Right atrium auricular region (tissue), 2 donors: ENCODE measurements at places on chromosomes 2 and 18.

DNA sequence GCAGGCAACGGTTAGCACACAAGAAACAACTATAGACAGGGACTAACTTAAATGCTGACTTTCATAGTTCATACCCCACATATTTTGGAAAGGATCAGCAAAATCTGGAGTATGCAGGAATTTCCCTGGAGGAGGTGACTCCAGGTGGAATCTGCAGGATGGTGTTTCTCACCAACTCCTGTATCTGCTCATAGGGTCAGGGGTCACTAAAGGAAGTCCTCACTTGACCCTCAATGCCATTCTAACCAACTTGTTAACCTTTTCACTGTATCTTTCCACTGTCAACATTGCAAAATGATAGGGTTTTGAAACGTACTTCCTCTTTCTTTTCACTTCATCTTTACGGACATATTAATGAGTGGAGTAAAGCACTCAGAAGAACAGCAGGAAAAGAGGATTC is 207.0 kb upstream of the CXCR4 start:
- no peak overlapping the region for H3K4me3 ChIP-seq
- no peaks in the 10 kb centered on the region for H3K36me3 ChIP-seq
- no peak for DNase-seq
- no peaks in the 10 kb centered on the region for H3K4me1 ChIP-seq

DNA sequence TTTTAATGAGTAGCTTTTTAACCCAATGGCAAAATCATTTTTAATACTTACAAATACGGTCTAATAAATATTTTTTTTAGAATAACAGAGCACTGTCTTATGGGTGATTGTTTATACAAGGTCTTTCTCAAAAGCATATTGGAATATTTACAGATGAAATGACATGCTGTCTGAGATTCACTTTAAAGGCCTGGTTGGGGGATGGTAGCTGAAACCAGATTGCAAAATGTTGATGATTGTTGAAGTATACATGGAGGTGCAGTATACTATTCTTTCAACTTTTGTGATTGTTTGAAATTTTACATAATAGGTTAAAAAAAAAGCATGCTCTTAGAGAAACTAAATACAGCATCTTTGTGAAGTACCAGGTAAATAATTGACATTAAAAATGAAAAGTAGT is 111.2 kb downstream of the FMNL2 start:
- H3K4me1 ChIP-seq = peaks cover 23% of the 10 kb centered on the region
- H3K27ac ChIP-seq = peak overlapping the region; percentile 55
- no peaks in the 10 kb centered on the region for H3K36me3 ChIP-seq
- DNase-seq = no peak
- H3K27me3 ChIP-seq = no peaks in the 10 kb centered on the region
- H3K4me3 ChIP-seq = no peak overlapping the region

DNA sequence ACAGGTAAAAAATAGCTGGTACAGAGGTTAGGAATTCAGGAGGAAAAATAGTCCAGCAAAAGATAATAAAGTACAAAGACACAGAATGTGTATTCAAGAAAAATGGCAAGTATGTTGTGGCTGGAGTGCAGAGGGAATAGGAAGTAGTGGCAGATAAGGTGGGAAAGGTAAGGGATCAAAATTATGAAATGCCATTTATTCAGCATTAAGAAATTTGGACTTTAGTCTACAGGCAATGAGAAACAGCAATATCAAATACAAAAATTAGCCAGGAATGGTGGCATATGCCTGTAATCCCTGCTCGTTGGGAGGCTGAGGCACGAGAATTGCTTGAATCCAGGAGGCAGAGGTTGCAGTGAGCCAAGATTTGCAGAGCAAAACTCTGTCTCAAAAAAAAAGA is 10.3 kb downstream of the MMADHC start:
- peaks cover 64% of the 10 kb centered on the region for H3K36me3 ChIP-seq
- no peak overlapping the region for H3K4me3 ChIP-seq
- no peak for DNase-seq
- peaks cover 21% of the 10 kb centered on the region for H3K4me1 ChIP-seq

DNA sequence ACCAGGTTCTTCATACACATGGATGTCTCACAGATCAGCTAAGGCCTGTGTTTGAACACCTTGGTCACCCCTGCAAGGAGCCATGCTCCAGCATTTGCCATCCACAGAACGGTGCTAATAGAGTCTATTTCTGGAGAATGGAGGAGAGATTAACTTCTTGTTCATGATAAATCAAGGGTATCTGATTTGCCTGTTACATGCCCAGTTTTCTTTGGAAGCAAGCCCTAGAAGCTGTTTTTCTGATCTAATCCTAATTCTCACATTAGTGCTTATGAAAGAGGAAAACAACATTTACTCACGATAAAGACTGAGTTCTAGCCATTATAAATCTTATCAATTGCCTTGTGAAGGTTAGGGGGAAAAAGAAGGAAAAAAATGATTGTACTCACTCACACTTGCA is 119.6 kb upstream of the DTNA start:
- H3K27me3 ChIP-seq = no peaks in the 10 kb centered on the region
- H3K4me1 ChIP-seq = no peaks in the 10 kb centered on the region
- H3K27ac ChIP-seq = peak overlapping the region; percentile 84
- no peak for DNase-seq
- no peak overlapping the region for H3K4me3 ChIP-seq

GRCh38 chr2:186559848-186560247 is 30.0 kb upstream of the ITGAV start:
- H3K4me3 ChIP-seq = no peak overlapping the region
- H3K36me3 ChIP-seq = no peaks in the 10 kb centered on the region
- H3K27me3 ChIP-seq = no peaks in the 10 kb centered on the region
- no peak for DNase-seq
- no peak overlapping the region for H3K27ac ChIP-seq

DNA sequence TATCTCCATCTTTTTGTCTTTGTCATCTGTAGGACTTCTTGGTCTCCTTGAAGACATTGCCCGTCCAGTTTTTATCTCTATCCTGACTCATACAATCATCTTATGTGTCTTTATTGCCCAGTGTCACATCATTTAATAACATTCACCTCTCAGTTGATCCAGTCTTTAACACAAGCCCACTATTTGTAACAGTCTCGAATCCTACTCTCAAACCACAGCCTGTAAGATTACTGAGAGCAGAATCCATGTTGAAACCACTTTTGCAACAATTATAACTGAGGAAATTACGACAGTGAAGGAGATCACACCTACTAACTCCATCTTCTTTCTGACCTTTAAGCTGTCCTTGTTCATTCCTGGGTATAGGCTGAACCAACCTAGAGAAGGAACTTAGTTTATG is 1206.0 kb upstream of the ZEB2 start:
- H3K27ac ChIP-seq = no peak overlapping the region
- H3K27me3 ChIP-seq = no peaks in the 10 kb centered on the region
- no peaks in the 10 kb centered on the region for H3K36me3 ChIP-seq
- no peaks in the 10 kb centered on the region for H3K4me1 ChIP-seq
- no peak for DNase-seq

- no peaks in the 10 kb centered on the region for H3K36me3 ChIP-seq
- peak; percentile 34 for DNase-seq
- no peak overlapping the region for H3K4me3 ChIP-seq
- H3K27ac ChIP-seq = no peak overlapping the region
- no peaks in the 10 kb centered on the region for H3K27me3 ChIP-seq
Measured at GRCh38 chr2:109222825-109223471, 93.9 kb downstream of the SH3RF3 start.

DNA sequence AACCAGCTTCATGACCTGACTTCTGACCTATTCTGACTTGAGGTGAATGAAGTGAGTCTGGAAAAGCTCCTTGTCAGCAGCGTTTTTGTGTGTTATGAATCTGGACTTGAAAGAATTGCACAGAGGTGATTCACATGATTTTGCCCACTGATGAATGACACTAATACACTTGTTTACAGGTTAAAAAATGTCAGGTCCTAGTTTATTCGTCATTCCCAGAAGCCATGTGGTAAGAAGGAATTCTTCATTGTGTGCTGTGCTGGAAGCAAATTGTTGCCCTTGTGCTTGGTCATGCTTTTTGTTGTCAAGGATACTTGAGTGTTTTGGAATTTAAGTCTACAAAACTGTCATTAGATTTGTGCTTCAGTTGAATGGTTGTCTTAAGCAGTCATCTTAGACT is 15.5 kb downstream of the SEC11C start:
- no peak for DNase-seq
- peaks cover 50% of the 10 kb centered on the region for H3K36me3 ChIP-seq
- no peak overlapping the region for H3K27ac ChIP-seq
- no peak overlapping the region for H3K4me3 ChIP-seq
- H3K4me1 ChIP-seq = no peaks in the 10 kb centered on the region
- no peaks in the 10 kb centered on the region for H3K27me3 ChIP-seq

DNA sequence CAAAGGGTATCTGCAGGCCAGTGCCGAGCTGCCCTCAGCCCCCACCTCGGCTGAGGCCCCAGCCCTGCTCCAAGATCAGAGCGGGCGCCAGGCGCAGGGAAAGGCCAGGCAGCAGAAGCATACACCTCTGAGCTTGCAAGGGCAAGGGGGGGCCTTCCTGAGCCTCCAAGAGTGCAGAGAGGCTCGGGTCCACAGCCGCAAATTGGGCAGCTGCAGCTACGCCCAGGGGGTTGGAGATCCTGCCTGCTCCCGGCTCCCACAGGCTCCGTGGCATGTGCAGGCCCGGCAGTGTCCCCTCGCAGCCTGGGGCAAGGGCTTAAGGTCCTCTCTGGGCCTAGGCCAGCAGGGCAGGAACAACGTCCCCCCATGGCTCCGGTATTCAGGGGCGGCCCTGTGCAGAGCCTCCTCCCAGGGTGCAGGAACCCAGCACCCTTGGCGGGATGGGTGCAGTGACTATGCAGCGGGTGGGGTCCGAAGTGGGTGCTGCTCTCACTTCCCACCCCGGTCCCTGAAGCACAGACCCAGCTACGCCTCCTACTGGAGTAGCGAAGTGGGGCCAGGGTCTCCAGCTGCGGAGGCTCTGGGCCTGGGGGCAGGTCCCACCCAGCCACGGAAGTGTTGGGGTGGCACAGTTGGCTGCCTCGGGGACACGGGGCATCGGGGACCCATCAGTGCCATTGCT is 120.2 kb upstream of the TMEFF2 start:
- DNase-seq = no peak
- no peaks in the 10 kb centered on the region for H3K27me3 ChIP-seq
- H3K36me3 ChIP-seq = no peaks in the 10 kb centered on the region

- H3K36me3 ChIP-seq = no peaks in the 10 kb centered on the region
- no peaks in the 10 kb centered on the region for H3K27me3 ChIP-seq
- no peak overlapping the region for H3K4me3 ChIP-seq
Measured at GRCh38 chr2:26461601-26462023, 16.3 kb downstream of the OTOF start.

- H3K36me3 ChIP-seq = no peaks in the 10 kb centered on the region
- H3K27me3 ChIP-seq = no peaks in the 10 kb centered on the region
- H3K27ac ChIP-seq = no peak overlapping the region
- DNase-seq = no peak
Measured at GRCh38 chr18:27847412-27847811, 329.5 kb downstream of the CDH2 start.

DNA sequence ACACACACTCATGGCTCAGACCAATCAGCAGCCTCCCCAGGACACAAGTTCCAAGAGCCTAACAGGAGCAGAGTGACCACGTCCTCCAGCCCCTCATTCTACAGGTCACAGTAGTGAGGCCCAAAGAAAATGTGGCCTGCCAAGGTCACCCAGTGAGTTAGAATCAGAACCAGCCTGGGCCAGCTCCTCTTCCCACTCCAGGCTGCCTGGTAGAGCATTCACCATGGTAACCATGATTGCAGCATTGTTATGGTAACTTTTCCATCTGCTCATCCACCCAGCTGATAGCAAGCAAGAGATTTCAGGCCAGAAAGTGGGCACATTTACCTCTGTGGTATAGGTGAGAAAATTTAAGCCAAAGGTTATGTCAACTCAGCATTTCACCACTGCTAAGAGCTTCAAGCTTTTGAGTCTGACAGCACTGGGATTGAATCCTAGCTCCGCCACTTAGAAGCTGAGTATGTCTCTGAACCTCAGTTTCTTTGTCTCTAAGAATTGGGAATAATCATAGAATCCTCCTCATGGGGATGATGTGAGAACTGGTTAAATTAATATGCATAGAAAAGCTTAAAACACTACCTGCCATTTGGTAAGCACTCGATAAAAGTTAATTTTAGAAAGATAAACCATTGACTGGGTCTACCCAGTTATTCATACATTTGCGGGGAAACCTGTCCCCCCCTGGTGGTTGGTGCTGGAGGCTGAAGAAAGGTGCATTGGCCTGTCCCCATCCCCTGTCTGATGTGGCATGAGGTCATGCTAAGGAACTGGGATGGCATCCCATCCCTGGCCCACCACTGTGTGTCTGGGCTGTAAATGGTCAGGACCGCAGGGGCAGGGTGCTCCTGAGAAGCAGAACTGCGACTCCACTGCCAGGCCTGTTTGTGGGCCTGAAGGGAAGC is 181.5 kb downstream of the KLHL29 start:
- H3K27ac ChIP-seq = peak overlapping the region; percentile 69
- DNase-seq = no peak
- no peaks in the 10 kb centered on the region for H3K4me1 ChIP-seq
- H3K4me3 ChIP-seq = no peak overlapping the region
- no peaks in the 10 kb centered on the region for H3K36me3 ChIP-seq

- DNase-seq = no peak
- no peaks in the 10 kb centered on the region for H3K4me1 ChIP-seq
- no peaks in the 10 kb centered on the region for H3K36me3 ChIP-seq
- no peak overlapping the region for H3K27ac ChIP-seq
Measured at GRCh38 chr2:177474998-177475397, 82.4 kb downstream of the AGPS start.

DNA sequence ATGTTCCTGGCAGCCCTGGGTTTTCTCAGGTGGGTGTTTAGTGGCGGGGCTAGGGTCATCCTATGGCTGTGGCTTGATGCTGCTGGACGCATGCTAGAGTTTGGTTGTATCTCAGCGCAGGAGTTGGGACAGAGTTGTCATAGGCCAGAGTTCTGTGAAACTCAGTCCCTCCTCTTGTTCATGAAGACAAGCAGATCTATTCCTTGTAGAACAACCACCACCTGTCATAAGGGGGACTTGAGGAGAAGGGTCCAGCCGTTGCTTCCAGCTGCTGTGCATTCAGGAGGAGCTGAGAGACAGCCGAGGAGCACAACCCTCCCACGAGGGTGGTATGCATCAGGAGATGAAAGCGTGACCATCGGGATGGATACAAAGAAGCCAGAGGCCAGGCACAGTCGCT is 26.4 kb downstream of the DCDC2C start:
- H3K4me1 ChIP-seq = peaks cover 7% of the 10 kb centered on the region
- no peaks in the 10 kb centered on the region for H3K36me3 ChIP-seq
- DNase-seq = no peak
- no peak overlapping the region for H3K27ac ChIP-seq
- no peak overlapping the region for H3K4me3 ChIP-seq

DNA sequence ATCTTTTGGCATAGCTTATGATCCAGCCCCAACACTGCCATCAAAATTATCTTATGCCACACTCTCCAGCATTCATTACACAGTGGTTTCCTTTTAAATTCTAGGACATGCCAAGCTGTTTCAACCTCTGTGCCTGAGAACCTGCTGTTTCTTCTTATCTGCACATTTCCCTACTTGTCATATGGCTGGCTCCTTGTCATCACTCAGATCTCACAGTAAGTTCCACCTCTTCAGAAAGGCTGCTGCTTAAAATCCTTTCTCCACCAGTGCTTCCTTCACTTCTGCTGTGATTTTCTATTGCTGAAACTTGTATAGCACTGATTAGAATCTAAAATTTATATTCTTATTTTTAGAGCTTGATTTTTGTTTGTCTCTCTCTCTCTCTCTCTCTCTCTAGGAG is 43.4 kb downstream of the MC4R start:
- H3K4me3 ChIP-seq = no peak overlapping the region
- no peaks in the 10 kb centered on the region for H3K36me3 ChIP-seq
- H3K4me1 ChIP-seq = no peaks in the 10 kb centered on the region
- H3K27ac ChIP-seq = no peak overlapping the region
- H3K27me3 ChIP-seq = no peaks in the 10 kb centered on the region

- H3K36me3 ChIP-seq = no peaks in the 10 kb centered on the region
- H3K27ac ChIP-seq = peak overlapping the region; percentile 97
- H3K27me3 ChIP-seq = no peaks in the 10 kb centered on the region
- peak overlapping the region; percentile 28 for H3K4me3 ChIP-seq
- H3K4me1 ChIP-seq = peaks cover 43% of the 10 kb centered on the region
Measured at GRCh38 chr18:3603421-3604234, 153.7 kb downstream of the TGIF1 start.
